ENCODE measurements at places on chromosomes 4 and X.

GRCh38 chr4:15003891-15004738 lies 1.8 kb downstream of the CPEB2 start:
- peak; percentile 28 for DNase-seq

GRCh38 chr4:177718514-177718913 lies 276.3 kb upstream of the AGA start:
- no peak for DNase-seq

DNA sequence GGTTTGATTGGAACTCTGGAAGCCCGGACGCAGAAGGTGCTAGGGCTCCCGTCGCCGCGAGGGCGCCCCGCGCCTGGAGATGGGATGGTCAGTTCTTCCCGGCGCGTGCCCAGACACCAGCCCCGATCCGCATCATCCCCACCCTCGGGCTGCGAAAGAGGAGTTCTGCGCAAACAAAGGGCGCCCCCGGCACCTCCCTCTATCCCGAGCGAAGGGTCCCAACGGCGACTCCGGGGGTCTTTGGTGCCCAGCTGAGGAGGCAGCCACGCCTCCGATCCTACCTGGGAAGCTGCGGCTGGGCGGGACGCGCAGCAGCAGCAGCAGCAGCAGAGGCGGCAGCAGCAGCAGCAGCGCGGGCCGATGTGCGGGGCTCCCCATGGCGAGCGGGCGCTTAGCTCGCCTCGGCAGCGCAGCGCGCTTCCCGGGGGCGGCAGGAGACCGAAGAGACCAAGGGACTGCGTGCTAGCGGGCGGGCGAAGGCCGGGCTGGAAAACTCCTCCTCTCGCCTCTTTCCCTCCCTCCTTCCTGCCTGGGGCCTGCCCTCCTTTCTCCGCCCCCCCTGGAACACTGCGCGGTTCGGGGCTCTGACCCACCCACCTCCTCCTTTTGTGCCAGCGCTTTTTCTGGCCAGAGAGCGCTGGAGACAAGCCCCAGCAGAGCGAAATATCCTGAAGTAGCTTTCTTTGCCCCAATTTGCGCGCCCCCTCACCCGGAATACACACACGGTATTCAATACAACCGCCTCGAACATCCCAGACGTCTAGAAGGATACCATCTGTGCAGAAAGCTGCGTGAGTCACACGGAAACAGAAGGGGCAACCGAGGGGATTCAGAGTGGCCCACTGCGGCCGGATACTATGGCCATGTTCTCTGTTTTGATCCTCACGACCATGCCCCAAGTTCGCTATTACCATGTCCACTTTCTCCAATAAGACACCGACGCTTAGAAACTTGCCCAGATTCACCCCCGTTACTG lies at the start of gene SRPX:
SRPX (minus strand) TSS at position 457 of the 976 bp plus-strand sequence; CDS start at position 378, 79 bp downstream.
- DNase-seq: no peak

GRCh38 chr4:158652920-158653319 lies 18.8 kb downstream of the C4orf46 start:
- DNase-seq: no peak

GRCh38 chr4:105483840-105484239 lies 10.0 kb upstream of the PPA2 start:
- DNase-seq: no peak

GRCh38 chr4:135382280-135382959 lies 1180.8 kb upstream of the PABPC4L start:
- no peak for DNase-seq

DNA sequence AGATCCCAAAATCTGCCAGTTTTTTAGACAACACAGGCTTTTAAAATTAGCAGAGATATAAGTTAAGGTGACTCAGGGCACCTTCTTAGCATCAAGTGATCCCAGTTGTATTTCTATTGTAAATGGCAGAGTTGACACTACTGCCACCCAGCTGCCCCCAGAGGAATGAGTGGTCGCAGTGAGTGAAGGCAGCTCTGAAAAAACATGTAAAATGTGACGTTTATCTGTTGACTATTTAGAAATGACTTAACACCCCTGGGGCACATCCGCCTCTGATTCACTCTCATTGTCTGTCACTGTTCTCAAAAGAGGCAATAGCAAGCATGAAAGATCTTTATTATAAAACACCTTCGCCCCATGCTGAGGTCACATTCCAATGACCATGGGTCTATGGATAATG lies 592.4 kb downstream of the ACTRT1 start:
- DNase-seq: no peak

- no peak for DNase-seq
Measured at GRCh38 chr4:186557486-186557885, 2.1 kb upstream of the MTNR1A start.

DNA sequence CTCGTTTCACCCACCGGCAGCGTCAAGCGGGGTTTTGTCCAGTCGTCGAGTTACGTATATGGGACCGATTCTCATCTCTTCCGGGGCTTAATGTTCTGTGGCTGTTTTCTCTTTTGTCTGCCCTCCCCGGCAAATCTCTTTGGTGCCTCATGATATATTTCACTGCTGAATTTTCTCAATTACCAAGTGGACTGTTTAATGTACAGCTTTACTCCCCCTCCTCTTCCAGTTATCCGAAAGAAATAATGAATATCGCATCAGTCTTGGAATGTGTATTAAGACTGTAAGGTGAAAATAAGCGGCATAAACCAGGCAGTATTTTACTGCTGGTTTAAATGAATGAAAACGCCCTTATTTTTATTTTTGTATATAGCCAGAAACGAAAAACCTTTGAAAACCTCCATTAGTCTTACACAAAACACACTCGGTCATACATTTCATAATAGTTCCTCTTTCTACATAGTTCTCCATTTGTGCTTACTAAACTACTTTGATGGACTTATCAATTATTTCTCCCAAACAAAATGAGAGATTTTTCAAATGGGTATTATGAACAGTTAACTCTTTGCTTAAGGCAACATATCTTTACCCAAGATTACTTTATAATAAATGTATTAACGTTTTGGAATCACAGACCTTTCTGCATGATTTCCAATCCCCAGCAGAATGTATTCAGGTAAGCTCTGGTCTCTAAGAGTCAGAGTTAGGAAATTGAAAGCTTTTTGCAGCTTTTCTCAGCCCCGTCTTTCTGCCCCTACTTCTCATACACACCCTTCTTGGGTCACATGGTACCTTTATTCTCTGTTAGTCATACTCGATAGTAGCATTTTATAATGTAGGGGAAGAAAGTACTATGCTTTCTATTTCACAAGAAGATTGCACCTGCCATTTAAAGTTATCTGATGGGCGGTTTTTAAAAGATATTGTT lies 979 bp downstream of the RP2 start:
- no peak for DNase-seq

- DNase-seq: no peak
Measured at GRCh38 chr4:88102026-88102425, 56.4 kb downstream of the ABCG2 start.

DNA sequence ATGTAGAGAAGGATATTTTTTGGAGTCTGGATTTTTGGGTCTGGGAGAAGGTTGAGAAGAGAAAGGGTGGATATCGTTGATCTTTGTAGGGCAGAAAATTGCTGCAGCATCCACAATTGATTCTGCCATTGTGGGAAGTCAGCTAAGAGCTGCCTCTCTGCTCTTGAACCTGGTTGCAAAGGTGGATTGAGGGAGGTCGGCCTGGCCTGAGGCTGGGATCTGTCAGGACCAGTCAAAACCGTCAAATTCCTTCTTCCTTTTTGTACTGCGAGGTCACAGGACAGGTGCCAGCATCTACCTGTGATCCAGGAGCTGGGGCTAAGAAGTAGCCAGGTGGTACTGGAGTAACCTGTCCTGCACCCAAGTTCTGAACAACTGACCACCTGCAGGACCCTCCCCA lies 93.7 kb downstream of the SHOX start:
- DNase-seq: no peak

GRCh38 chr4:80208610-80209339 lies 11.5 kb downstream of the PRDM8 start:
- no peak for DNase-seq

- DNase-seq: no peak
Measured at GRCh38 chr4:46445710-46446314, 55.9 kb upstream of the GABRA2 start.

- DNase-seq: no peak
Measured at GRCh38 chr4:148055844-148056243, 324.0 kb downstream of the ARHGAP10 start.

DNA sequence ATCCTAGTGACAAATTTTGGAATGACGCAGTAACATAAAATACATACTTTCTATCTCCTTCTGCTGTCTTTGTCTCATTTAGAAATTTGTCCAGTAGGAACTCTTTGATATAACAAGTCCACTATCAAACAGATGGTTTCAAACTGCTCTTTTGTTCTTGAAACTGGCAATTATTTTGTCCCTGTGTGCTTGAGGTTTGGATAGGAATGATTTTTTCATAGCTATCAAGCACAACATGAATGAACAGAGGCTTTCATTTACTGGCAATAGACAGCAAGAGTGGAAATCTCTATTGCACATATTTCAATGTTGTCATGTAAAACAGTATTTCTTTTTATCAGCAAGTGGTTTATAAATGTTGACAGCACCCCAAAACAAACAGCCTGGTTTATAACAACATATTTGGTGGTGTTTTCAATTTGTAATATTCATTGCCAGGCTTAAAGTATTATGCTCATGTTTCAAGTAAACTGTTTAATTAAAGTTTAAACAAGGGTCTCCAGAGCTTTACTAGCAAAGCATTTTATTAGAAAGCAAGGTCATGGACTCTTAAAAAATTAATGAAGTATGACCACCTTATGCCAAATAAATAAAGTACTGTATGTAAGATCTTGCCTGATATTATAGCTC lies 60.0 kb downstream of the TIGD2 start:
- DNase-seq: no peak

DNA sequence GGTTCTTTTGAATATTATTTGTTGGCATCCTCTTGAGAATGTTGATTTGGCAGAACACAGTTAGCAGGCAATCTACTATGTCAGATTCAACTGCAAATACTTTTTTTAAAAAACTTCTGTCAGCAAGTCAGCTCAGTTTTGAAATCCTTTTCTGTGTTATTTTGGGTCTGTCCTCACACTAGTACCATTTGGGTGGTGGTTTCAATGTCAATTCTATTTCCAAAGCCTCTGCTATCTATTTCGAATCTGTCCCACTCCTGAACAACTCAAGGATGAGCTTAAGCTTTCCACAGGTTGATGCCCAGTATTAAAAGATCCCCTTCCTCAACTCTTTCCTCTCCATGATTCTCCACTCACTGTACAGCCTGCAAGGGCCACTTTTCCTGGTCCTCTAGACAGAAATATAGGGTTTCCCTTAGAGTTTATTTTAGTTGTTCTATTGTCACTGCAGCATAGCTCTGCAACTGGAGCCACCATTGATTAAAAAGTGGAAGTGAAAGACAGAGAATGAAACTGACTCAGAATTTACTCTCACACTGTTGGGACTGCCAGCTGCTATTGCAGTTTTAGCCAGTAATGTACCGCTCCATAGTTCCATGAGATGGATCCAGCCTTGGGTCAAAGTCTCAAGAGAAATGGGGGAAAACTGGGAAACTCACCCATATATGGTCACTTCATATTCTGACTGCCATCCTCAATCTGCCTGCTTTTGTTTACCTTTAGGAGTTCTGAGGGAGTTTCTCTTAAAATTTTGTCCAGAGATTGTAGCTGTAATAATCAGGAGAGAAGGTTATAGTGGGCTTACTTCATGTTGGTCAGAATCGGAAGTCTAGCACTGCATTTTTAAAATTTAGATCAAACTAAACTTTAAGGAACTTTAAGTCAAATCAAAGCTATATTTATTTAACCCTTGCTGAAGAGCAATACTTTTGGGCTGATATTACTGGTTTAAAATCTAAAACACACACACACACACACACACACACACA lies 14.6 kb downstream of the HDX start:
- no peak for DNase-seq

DNA sequence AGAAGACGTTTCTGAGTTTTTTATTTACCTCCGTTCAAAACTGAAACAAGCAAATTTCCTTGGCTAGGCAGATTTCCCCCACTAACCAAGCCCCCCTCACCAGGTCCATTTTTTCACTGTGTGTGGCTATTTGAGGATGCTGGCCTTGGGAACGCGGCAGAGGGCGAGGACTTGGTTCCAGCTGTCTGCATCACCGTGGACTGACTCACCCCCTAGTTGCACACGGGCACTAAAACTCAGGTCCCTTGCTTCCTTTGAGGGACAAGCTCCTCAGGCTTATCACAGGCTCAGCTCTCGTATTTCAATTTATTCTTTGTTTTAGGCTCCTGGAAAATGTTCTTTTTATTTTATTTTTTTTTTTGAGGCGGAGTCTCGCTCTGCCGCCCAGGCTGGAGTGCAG lies 8.4 kb upstream of the MTNR1A start:
- DNase-seq: no peak

Data from activated CD8-positive, alpha-beta memory T cell treated with anti-CD3 and anti-CD28 coated beads for 1 hour (primary cell).